ENCODE measurements at places on chromosomes 2 and 18.

DNA sequence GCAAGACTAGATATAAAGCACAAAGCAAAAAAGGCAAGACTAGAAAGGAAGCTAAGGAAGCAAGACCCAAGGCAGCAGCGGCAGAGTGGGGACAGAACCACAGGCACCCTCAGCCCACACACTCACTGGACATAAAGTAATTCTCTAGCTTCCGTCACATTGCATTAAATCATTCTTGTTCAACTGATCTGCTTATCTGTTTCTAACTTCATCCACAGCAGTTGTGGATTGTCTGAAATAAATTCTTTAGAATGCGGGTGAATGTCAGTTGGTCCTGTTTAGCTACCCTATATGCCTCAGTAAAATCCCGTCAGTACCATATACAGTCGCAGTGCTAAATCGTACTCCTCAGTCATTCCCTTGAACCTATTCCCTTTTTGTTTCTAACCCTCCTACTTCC lies 183.2 kb upstream of the SLC39A10 start:
- no peak for DNase-seq

DNA sequence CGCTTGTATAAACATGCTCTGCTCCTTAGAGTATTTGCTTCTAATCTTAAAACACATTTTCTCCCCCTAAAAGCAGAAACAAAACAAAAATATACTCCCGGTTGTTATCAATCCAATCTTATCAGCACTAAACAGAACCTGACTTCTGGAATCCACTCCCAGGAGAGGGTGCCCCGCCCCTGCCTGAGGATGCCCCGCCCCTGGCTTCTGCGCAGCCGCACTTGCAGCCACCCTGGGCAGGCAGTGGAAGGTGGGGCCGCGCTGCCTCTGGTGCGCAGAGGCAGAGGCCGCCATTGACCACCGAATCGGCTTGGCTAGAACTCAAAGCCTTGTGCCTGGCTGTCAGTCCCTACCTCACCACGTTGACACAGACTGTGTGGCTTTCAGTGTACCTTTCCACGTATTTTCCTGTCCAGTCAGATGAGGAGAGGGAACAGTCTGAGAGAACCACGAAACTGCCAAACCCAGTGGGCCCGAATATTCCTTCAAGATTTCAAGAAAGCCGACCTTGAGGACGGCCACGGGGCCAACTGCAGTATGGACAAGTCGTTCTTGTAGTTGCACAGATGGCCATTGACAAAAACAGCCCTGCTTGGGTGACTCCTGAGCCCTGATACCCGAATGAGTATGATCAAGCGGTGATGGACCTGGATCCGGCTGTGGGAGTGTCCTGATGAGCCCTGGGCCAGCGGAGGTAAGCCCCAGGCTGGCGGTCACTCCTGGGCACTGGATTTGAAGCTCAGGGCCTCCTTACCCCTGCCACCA lies 46.2 kb upstream of the ARHGAP28 start:
- DNase-seq = no peak

- no peak for DNase-seq
Observed at GRCh38 chr18:56323673-56324072, 314.7 kb downstream of the TXNL1 start.

DNA sequence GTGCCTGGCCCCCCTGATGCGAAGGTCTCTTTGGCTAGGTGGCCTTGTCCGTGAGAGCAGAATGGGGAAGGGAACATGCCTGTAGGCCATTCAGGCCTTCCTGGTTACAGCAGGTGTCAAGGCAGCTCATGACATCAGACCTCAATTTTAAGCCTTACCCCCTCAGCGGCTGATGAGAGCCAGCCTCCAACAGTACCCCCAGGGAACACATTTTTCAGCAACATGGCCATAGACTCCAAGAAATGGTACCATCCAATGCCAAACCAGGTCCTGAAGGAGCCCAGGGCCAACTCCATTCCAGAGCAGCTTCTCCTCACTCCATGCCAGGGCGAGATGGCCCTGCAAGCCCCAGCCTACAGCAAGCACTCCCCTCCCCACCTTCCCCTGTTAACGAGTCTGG lies 199.2 kb downstream of the SMAD2 start:
- DNase-seq = no peak

DNA sequence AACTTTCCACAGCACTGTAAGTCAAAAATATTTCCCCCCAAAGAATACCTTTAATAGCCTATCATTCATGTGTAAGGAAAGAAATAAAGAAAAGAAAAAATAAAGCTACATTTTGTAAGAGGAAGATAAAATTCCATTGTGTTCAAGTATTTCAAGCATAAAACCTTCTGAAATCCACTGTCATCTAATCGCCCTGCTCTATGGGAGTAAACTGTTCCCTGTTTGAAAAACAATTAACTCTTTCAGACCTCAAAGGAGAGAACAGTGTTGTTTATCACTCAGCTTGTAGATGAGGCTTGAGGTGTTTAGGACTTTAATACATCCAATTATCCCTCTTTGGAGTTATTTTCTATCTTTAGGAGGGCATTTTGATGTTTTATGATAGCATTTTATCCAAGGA lies 112.2 kb upstream of the REG3G start:
- DNase-seq = no peak

DNA sequence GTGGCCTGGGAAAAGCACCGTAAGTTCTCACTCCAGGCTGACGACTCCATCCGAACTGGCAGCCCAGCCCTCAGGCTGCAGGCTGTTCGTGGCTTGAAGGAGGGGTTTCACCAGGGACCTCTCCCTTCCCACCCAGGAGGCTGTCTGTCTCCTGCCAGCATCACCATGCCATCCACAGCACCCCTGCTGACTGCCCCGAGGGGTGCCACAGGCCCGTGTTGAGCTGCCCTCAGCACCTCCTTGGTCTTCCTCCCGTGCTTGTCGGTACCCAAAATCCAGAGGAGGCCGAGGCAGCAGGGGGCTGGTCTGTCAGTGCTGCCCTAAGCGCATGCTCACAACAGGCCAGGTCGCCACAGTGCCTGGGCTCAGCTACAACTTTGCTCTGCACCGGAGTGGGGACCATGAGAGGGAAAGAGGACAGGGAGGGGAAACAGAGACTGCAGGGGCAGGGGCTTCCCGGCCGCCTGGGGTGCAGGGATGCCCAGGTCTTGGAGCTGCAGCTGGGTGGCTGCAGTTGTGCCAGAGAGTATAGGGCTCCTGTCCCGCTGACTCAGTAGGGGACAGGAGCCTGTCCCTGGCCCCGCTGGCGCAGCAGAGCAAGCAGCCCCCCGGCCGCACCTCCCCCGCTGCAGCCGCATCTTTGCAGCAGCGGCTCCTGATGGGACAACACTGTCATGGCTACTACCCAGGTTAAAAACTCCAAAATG lies 963.7 kb upstream of the CRIM1 start:
- no peak for DNase-seq

GRCh38 chr2:27095745-27096651 lies 9.4 kb downstream of the KHK start:
- DNase-seq = no peak

DNA sequence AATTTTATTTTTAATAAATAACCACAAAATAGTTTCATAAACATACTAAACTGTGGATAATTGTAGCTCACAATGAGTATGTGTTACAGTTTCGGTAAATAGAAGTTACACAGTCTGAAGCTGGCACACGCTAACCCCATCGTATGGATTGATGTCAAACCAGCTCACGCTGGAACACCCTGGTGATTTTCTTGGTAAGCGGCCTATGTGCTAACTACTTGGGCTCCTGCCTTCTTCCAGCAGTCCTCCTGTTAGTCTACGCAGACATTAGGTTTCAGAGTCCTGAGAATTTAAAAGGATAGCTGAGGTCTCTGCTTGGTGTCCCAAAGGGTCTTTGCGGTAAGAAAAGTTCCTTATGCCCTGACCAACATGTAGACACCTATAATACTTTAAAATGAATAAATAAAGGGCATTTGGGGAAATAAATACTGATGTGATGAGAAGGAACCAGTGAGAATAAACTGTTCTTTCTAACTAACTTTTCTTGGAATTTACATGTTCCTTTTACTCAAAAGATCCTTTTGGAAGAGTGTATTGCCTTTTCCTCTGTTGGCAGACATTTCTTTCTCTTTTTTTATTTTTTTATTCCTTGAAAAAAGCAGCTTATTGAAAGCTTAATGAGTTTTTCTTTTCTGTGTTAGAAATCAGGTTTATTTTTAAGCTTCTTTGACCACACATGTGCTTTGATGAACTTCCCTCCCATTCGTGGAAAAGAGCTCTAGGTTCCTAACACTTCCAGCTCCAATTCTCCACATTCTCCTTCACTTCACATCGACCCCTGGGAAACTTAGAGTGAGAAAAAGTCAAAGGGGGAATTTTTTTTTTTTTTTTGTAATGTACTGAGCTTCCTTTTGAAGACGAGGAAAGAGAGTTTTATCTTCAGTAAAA lies 322.2 kb downstream of the IRS1 start:
- DNase-seq = no peak

GRCh38 chr18:6022845-6023244 lies 127.5 kb upstream of the TMEM200C start:
- DNase-seq = no peak

- DNase-seq = no peak
Observed at GRCh38 chr2:240235149-240235803, 94.8 kb upstream of the OTOS start.

DNA sequence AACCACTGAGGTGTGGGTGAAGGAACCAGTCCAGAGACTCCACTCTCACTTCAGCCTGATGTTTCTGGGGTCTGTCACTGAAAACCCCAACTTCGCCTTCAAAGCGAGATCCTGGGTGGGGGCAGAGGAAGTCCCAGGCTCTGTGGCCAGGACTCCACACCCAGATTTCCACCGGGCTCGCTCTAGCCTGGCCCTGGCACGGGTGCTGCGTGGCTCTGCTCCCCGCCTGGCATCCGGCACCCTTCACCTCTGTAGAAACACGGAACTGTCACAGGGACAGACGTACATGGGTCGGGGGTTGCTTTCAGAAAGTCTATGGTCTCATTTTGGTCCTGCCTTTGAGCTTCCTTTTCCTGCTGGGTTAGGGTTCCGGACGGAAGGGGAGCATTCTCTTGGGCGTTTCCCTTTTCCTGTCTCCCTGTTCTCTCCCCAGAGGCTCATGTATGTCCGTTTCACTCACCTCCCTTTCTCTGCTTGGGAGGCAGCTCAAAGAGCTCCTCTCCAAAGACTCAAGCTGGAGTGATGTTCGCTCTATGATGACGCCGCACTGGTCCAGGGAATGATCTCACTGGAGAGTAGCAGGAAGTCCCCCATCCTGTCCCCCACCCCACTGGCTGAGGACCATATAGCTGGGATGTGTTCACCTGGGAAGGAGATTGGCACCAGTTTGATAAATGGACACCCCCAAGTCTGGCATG lies 41.5 kb downstream of the ODC1 start:
- DNase-seq = no peak

GRCh38 chr2:46984642-46985476 lies 69.3 kb upstream of the MCFD2 start:
- DNase-seq = no peak

DNA sequence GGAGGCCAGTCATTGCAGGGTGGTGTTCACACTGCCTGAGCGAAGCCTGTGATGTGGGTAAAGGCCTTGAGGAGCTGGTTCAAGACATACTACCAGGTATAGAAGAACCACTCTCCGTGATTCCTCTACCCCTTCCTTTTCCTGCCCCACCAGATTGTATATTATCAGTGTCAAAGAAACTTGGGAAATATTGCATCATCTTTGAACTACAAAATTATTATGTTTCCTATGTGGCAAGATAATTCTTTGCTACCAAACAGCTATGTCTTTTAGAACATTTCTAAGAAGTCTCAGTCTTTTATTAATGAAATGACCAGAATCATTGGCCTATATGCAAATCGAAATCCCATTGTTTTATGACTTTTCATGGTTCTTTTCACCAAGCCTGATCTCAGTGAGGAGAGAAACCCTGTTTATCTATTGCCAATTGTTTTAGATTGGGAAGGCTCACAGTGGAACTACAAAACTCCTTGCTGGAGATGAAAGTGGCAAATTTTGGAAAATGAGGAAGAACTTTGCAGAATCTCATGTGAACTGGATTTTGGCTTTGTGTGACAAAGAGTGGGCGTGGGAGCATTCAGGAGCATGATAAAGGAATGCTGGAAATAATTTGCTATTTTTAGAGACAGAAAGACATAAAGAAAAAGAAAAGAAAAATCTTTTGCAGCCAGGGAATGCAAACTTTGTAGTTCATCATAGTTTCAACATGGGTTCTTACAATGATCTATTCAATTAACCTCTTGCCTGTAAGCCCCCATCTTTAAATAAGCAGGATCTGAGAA lies 286.9 kb downstream of the INSIG2 start:
- no peak for DNase-seq

DNA sequence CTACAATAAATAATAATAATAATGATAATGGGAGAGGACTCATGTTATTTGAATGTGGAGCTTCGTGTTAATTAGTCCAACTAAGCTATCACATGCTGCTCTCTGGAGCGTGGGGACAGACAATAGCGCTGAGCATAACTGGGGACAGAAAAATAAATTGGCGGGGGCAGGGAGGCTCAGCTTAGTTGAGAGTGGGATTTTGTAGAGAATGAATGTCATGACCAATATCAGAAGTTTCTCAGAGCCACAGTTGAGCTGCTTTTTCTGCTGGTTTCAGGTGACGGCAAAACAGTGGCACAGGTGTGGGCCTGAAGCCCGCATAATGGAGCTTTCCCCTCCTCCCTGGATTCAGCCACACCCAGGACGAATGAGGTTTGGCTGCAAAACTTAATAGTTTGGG lies 111.1 kb upstream of the CAB39 start:
- DNase-seq = no peak

DNA sequence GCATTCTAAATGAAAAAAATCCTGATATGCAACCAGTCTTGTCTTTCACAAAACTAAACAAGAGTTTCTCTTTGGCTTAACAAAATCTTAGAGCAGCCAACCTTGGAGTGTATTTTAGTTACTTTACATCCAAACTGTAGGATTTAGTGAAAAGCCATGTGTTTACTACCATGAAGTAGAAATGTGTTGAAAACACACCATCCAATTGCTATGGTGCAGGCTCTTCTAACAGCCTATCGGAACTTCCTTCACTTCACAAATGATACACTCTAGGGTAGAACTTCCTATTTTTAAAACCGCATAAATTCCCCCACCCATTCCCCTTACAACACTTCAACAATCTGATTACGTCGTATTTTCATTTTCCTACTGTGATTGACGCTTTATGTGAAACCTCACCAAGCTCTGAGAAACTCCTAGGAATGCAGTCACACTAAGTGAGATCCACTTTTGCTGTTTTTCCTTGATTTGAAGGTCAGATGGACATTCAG lies 74.4 kb upstream of the MAP4K4 start:
- no peak for DNase-seq

- DNase-seq = no peak
Observed at GRCh38 chr2:129929321-129930290, 49.9 kb upstream of the RAB6C start.

- DNase-seq = no peak
Observed at GRCh38 chr2:121501031-121501430, 29.6 kb upstream of the RNU4ATAC start.

- DNase-seq = no peak
Observed at GRCh38 chr18:77433076-77433475, 183.4 kb downstream of the GALR1 start.

DNA sequence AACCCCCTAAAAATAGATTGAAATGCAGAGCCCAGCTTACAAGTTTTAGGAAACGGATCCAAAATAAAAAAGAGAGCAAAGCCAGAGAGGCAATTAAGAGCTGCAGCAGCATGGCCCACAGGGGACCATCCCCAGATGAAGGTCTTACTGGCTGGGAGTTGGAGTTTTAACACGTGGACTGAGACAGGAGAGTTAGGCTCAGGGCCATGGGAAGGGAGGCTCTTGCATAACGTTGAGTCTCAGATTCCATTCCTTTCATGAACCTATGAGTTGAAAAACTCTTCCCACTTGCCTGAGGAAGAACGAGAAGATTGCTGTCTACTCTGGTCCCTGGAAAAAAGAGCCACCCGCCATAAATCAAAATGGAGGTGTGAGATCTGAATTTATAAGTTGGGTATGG lies 101.8 kb upstream of the NDUFV2 start:
- DNase-seq = no peak

All from NCI-H187 treated with DMSO at 0.1 percent for 48 hours (cell line).